ENCODE measurements at places on chromosomes 11 and 22.

DNA sequence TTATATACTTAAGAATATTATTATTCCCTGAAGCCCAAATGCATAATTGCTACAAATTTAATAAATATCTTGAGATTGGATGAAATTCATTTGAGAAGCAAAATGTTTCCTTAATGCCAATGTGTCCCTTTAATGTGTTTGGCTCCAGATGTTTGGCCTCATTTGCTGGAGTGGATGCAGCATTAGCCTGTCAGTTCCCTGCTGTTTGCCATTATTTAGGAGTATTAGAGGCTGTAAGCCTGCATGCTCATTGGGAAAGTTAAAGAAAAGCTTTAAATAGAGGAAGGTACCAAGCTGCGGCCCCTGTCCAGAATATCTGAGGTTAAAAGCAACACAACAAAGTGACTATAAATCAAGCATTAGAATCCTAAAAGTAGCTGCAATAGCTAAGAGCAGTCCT lies 54.8 kb upstream of the PITPNB start:
- no peak for DNase-seq

- no peak for DNase-seq
These were observed 51.7 kb downstream of the PITPNB start for GRCh38 chr22:27867085-27867952.

DNA sequence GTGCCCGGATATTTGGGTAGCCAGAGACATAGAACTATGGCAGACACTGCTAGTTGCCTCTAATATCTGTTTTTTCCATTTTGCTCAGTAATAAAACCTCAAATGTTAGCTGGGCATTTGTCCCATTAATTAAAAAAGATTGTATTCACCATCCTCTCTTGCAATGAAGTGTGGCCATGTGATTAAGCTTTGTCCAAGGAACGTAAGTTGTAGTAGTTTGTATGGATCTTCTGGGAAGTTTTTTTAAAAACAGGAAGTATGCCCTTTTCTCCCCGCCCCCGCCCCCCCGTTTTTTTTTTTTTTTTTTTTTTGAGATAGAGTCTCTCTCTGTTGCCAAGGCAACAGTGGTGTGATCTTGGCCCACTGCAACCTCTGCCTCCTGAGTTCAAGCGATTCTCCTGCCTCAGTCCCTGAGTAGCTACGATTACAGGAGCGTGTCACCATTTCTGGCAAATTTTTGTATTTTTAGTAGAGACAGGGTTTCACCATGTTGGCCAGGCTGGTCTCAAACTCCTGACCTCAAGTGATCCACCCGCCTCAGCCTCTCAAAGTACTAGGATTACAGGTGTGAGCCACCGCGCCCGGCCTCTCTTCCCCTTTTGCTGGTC lies 1.7 kb upstream of the TMEM135 start:
- no peak for DNase-seq

DNA sequence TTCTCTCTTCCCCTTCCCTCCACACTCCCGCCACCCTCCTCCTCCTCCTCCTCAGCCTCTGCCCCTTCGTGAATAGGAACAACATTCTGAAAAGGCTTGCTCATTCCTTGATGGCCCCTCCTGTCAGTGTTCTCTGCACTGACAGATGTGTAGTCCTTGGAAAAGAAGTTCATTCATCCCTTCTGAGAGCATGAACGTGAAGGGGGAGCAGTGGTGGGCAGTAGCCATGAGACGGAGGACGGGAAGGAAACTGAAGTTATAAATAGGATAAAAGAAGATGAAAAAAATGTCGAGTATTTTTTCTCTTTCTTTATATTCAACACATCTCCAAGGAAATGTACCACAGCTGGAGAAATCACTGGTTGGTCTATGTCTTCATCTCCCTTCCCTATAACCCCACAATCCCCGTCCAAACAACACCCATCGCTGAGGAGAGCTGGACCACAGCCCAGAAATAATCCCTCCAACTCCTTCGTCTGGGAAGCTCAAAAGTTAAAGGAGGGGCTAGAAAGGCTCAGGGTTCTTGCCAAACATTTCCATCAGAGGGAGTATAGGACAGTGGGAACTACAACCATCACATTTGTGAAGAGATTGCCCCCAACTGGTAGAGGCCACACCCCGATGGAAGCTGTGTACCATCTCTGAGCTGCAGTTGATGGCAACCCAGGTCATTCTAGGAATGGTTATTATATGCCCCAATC lies 33.5 kb downstream of the ETS1 start:
- no peak for DNase-seq

DNA sequence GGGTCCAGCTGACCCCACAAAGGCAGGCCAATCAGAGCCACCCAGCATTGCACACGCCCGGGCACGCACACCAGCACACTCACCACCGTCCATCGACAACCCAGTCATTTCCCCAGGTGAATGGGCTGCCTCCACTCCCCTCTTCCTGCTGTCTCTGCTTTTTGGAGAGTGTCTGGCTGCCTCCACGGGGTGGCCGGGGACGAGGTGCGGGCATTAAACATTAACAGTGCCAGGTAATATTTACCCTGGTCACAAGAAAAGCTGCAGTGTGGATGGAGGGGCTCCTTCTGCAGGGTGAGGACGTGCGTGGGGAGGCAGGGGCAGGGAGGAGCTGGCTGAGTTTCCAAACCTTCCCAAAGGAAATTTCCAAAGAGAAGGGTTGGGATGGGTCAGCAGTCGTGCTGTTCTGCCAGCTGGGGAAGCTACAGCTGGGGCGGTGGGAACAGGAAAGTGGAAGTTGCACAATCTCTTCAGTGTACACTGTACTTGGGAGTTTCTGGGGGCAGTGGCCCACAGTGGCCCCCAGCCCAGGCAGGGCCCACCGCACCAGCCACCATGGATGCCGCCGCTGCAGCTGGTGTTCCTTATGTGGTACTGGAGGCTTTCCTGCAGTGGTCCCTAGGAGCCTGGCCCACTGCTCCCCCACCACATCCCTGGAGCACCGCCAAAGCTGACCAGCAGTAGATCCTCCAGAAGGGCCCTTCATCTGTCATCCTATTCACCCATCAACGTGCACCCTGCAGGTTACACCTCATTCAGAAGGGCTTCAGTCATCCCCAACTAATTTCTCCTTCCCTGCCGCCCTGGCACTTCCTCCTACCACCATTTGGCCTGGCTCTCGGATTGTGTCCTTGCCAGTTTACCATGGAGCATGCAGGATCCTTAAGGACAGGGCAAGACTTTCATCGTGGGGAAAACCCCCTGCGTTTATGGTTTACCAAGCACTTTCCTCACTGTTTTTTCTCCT lies at the start of gene FXYD2:
Gene FXYD2, minus strand, starts transcription at position 174 of the 967 bp plus-strand sequence. Its CDS starts 66 bp downstream, at position 108.
- DNase-seq = no peak

DNA sequence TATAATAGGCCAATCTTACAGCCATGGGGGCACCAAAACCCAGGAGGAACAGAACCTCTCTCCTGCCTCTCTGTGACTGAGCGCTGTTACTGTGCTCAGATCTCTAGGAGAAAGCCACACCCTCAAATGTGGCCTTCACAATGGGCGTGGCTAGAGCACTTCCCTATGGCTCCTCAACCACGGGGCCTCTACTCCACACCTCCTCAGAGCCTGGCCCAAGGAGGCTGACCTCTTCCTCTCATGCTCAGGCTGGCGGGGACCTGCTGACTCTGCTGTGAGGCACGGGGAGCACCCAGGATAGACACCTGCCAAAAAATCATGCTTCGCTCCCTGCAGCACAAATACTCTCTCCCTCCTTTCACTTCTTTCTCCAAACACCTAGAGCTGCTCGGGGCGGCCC lies 41.0 kb downstream of the C11orf58 start:
- DNase-seq = no peak

GRCh38 chr11:123299721-123300120 lies 104.7 kb upstream of the CLMP start:
- no peak for DNase-seq

- no peak for DNase-seq
These were observed 98.1 kb upstream of the KIRREL3 start for GRCh38 chr11:127098684-127099083.

GRCh38 chr11:47538741-47539565 lies 14.0 kb downstream of the CELF1 start:
- DNase-seq = no peak

- no peak for DNase-seq
These were observed 17.6 kb downstream of the DGAT2 start for GRCh38 chr11:75786101-75786736.

DNA sequence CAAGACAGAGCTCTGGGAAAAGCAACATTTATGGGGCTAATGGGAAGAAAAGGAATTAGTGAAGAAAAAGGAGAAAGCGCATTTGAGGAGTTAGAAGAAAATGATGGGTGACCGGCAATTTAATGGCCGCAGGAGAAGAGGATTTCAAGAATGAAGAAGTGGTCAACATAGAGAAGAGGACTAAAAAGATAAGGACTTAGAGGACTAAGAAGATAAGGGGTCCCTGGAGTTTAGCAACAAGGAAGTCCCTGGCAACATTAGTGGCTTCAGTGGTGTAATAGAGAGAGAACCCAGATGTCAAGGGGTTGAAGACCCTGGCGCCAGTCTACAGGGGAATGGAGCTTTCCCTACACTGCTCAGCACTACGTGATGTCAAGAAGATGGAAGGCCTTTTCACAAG lies 32.3 kb downstream of the WEE1 start:
- DNase-seq = no peak

- DNase-seq = no peak
These were observed 26.5 kb downstream of the SCGB1A1 start for GRCh38 chr11:62445314-62445740.

DNA sequence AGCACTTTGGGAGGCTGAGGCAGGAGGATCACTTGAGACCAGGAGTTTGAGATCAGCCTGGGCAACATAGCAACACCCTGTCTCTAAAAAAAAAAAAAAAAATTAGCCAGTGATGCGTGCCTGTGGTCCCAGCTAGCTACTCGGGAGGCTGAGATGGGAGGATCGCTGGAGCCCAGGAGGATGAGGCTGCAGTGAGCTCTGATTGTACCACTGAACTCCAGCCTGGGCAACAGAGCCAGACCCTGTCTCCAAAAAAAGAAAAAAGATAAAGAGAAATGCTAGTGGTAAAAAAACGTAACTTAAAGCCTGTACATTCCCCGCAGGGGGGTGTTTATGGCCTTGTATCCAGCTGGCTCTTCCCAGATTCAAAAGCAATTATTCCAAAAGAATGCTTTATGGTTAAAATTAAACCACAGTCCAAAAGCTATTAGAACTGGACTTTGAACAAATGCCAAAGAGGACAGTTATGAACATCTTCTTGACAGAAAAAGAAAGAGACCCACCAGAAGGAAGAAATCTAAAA lies 16.4 kb upstream of the SNX32 start:
- DNase-seq = no peak

DNA sequence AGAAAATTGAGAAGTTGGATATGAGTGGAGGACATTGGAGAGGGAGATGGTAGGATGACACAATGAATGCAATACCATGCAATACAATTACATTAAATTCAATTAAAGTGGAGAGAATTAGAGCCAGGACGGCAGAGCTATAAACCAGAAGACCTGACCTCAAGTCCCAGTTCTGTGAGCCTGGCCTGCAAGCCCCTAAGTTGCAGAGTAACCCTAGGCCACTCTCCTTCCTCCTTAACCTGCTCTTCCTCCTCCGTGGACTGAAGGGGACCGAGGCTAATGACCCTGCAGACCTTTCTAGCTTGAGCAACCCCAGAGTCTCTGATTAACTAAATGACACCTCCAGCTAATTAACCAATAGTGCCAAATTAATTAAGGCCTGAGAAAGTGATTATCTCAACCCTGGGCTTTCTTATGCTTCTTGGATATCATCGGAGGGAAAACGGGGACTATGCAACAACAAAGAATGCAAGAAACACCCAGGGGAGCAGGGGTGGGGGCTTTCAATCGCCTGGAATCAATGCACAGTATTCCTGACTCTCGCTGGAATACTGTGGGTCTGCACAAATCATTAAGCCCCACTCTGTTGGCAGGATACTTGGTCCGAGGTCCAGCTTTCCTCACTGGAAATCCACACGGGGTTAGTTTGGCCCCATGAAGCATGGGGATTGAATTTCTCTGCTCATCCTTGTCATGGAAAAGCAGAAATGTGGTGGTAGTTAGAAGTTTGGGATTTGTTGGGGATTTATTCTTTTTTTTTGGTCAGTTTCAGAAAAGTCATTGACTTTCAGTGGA lies 548.3 kb downstream of the MN1 start:
- no peak for DNase-seq

- no peak for DNase-seq
These were observed 33.4 kb downstream of the KCNQ1OT1 start for GRCh38 chr11:2666401-2666741.

DNA sequence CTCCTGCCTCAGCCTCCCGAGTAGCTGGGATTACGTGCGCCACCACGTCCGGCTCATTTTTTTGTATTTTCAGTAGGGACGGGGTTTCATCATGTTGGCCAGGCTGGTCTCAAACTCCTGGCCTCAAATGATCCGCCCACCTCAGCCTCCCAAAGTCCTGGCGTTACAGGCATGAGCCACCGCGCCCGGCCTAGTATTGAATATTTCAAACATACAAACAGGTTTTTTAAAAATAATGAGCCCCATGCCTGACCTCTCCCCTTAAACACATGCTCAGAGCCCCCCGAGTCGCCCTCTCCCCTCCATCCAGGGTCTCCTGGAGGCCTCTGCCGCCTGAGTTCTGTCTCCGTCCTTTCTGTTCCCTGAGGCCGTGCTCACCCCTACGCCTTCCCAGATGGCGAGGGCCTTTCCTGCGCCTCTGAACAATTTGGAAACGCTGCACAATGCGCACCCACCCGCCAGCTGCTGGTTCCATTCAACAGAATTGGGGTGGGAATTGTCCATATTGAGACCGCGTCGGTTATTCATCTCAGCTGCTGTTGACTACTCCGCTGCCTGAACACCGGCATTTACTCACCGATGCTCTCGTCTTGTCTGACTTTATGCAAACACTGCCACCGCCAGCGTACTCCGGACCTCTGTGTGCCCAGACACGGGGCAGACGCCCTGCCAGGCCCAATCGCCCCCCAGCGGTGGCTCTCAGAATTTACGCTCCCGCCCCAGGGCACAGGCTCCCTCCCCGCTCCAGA lies 13.6 kb upstream of the RNH1 start:
- DNase-seq = no peak

- DNase-seq = no peak
These were observed 35.7 kb upstream of the TLCD5 start for GRCh38 chr11:120289426-120289825.

GRCh38 chr22:25630447-25630846 lies 66.0 kb downstream of the GRK3 start:
- DNase-seq = no peak

DNA sequence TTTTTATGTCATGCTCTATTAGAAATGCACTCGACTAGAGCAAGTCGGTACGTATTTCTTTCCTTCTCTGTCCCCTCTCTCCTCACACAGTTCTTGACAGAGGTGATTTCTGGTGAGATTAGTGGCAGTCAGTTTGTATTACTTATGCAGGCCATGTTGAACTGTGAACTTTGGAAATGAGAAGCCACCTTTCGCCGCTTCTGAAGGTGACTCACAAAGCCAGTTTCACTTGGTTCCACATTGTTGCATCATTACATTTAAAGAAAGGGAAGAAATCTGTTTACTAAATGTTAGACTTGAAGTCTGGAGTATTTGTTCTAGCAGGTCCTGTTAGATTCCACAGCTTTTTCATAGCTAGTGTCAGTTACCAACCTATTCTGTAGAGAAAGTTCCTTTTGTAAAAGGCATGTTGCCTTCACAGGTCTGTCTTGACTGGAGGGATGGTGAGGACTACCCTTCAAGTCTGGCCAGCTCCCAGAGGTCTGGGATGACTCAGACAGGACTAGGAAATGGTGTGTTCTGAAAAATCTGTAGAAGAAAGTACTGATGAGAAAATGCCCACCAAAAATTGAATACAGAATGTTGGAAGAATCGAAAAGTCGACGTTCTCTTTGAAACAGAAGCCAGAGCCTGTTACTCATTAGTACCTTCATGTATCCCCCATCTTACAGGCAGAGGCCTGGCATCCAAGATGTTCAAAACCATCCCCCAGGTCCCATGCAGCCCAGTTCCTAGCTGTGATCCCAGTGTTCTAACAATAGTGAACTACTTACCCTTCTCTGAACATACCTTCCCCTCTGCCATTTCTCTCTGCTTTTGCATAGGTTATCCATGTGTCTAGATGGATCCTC lies 181.4 kb downstream of the DBX1 start:
- DNase-seq = no peak

All from stimulated activated CD4-positive, alpha-beta T cell treated with anti-CD3 and anti-CD28 coated beads, Interleukin-4, amount 100 ng/mL, for 1 hour (primary cell).